ENCODE measurements at places on chromosomes 7 and 10.

DNA sequence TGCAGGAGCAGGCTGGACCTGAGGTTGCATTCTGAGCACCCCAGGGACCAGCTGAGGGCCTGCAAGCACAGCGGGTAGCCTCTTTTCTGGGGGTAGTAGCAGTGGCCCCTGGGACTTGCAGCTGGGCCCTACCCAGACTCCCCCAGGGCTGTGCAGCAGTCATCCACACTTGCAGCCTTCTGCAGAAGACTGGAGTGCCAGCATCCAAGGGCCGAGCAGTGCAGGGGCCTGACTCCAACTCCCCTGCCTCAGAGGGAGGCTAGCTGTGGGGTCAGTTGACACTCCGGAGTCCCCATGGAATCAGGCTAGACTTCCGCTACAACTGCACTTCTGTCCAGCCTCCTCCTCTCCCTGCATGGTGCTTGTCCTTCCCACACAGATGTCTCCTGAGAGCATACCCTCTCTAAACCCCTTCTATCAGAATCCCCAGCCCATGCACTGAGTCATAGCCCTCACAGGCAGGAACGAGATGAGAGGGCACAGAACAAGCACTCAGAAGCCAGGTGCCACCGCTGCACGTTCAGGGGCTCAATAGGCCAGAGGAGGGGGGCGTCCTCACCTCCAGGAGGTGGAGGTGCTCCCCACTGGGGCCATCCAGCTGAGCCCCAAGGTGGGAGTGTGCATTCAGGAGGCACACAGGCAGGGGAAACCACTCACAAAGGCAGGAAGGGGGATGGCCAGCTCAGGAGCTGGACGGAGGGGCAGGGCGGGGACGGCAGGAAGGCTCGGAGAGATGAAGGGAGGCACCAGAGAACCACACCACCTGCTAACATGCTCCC is 7.5 kb downstream of the RASGEF1A start:
- DNase-seq, result no peak

- no peak for DNase-seq
These were observed 88.1 kb downstream of the GSAP start for GRCh38 chr7:77327932-77328628.

DNA sequence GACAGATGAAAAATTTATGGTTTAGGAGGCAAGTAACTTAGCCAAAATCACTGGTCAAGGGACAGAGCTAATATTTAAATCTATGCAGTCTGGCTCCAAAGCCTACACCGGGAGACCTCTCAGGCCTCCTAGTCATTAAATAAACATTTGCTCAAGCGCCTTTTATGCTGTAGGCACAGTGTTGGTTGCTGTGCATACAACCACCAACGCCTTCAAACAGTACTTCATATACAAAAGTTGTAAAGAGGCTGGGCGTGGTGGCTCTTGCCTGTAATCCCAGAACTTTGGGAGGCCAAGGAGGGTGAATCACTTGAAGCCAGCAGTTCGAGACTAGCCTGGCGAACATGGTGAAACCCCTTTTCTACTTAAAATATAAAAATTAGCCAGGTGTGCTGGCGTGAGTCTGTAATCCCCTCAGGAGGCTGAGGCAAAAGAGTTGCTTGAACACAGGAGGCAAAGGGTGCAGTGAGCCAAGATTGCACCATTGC is 159.8 kb downstream of the MAGI2 start:
- DNase-seq, result no peak

DNA sequence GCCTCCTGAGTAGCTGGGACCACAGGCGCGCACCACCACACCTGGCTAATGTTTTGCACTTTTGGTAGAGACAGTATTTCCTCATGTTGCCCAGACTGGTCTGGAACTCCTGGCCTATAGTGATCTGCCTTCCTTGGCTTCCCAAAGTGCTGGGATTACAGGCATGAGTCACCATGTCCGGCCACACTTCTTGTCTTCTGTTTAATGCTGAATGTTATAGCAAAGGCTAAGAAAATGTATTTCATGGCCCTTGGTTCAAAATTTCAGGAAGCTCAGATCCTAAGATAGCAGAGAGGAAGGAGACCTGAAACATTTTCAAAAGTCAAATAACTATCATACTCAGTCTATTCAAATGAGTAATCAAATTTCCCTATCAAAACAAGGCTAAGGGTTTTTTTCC is 229.6 kb downstream of the BAMBI start:
- no peak for DNase-seq

- DNase-seq, result no peak
These were observed 135.5 kb upstream of the GLI3 start for GRCh38 chr7:42372479-42372878.

DNA sequence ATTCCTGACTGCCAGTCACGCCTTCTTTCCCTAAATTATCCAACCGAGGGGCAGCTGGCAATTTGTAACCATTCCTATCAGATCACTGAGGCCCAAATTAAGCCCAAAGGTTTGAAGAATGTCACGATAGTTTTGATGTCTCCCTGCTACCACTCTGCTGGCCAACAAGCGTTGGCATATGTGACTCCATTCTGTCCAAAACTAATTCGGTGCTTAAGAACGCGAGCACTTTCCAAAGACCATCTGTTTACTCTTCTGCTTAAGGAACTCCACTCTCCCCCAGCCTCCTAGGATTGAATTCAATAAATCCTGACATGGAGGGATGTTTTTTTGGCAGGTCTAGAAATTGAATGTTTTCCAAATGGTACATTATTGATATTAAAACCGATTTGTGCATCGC is 131.5 kb upstream of the CTBP2 start:
- DNase-seq, result no peak

GRCh38 chr7:128236924-128237586 is 4.0 kb upstream of the LEP start:
- DNase-seq, result no peak

GRCh38 chr10:60495338-60496055 is 105.8 kb upstream of the ANK3 start:
- DNase-seq, result no peak

DNA sequence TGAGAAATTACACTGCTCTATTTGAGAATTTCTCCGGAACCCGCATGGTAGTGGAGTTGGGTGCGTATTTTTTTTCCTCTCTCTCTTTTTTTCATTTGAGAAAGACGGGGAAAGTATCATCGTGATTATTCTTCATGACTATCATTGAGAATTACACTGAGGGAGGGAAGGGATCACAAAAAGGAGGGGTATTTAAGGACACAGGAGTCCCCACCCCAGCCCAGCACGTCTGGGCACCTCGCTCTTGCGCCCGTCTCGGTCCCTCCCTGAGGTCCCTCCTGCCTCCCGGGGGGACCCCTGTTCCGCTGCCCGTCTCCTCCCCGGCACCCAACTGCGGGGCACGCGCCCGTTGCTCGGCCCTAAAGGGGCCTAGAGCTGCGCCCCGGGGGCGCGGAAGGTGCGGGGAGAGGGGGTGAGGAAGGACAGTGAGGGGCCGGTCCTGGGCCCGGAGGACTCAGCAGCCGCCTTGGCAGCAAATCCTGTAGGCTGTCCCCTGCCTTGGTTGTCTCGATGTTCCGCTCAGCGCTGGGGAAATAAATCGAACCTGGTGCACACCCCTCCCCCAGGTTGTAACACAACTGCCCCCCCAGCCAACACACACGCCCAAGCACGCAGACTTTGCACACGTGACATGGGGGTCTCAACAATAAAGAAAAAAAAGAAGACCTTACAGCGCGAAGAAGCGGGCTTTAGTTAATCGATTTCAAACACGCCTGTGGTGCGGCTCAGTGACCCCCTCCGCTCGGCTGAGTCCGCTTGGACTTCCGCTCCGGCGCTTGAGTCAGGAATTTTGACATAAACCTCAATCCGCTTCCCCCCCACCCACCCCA is 18.6 kb upstream of the GATA3 start:
- DNase-seq, result no peak

DNA sequence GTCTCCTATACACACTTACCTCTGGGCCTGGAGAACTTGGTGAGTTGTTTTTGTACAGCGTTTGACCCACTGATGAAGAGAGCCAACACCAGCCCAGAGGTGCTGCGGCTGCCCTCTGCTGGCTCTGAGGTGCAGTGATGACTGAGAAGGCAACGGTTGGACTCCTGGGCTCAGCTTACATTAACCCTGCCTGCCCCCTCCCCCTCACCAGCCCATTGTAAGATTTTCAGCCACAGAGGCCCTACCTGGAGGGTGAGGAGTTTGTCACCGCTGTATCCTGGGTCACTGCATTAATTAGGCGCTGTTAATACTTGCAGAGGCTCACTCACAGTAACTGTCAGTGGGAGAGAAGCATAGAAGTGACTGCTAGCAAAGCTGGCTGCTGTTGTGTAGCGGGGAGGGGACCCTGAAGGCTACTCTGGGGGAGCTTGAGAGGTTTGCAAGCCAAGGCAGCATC is 19.0 kb upstream of the ANKRD2 start:
- DNase-seq, result peak; percentile 57

GRCh38 chr10:14801723-14802122 is 27.0 kb upstream of the FAM107B start:
- DNase-seq, result no peak

- no peak for DNase-seq
These were observed 20.6 kb downstream of the RBM20 start for GRCh38 chr10:110664483-110665420.

GRCh38 chr7:122454776-122455507 is 150.4 kb upstream of the FEZF1 start:
- DNase-seq, result no peak

GRCh38 chr7:75572396-75572795 is 80.3 kb downstream of the SPDYE5 start:
- DNase-seq, result no peak

DNA sequence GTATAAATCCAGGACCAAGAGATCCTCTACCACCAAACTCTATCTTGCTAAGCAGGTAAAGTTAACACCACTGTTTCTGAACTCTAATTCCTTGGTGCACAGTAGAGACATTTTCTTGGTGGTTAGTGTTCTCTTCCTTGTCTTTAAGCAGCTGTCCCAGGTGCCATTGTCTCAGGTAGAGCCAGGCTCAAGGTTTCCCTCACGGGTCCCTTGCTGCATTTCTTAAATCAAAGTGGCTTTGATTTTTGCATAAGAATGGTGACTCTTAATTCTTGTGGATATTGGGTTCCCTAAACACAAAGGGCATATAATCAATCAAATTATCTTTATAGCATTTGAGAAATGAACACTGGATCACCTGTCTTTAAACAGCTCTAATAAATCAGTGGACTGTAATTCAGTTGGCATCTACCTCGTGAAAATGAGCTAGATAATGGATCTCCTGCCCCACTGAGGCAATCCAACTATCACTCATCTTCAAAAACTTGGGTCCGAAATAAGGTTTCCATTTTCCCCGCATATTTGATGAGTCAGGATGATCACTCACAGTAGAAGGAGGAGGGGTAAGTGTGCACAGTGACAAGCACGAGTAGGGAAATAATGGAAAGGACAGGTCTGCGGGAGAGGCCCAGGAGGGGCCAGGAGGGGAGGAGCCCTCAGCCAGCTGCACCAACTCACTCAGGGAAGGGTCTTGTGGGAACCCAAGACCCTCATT is 2.4 kb downstream of the ABCC2 start:
- no peak for DNase-seq

DNA sequence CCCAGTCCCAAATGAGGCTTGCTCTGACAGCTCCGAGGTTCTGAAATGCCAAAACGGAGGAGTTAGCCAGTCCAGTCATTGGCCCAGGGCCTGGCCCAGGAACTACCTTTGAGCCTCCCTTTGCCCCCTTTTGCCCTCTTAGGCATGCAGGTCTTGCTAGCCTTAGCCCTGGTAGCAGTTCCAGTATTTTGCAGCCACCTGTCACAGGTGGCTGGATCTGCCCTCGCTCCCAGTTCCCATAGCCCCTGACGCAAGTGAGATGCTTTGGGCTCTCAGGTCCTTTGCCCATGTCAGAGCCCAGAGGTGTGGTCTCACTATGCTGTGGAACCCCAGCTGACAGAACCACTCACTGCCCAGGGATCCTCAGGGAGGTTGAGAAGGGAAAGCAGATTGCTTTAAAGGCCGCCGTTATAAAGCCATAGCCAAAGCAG is 42.0 kb downstream of the GPRIN2 start:
- DNase-seq, result no peak

- no peak for DNase-seq
These were observed 130.8 kb downstream of the DNAJB6 start for GRCh38 chr7:157467496-157468212.

GRCh38 chr7:151694828-151695580 is 175.3 kb upstream of the RHEB start:
- no peak for DNase-seq

DNA sequence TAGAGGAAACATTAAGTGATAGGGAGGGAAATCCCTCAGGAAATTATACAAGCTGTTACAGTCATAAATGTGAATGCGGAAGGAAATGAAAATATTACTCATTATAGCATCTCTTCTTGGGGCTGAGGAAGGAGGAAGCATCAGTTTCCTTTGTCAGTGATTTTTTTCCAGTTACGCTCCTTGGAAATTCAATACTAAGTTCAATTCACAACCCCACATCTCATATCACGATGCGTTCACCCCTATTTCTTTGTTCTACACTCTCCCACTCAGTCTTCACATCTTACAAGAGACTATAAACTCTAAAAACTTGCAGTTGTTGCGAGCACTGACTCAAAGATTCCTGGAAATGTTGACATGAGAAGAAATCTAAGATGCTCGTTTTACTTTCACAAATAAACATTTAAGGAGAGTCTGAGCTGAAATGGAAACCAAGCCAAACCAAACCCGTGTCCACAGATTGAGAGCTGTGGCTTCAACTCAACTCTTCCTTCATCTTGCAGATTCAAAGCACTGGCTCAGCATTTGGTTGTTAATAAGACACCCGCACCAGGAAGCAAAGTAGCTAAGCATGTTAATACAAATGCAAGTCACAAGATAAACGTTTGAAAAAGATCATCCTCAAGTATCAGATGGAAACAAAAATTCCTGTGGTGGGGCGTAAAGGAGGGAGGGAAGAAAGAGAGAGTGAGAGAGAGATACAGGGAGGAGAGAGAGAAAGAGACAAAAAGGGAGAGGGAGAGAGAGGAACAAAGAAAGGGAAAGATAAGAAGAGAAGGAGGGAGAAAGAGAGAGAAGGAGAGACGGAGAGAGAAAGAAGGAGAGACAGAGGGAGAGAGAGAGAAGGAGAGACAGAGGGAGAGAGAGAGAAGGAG is 150.0 kb upstream of the RSU1 start:
- no peak for DNase-seq

DNA sequence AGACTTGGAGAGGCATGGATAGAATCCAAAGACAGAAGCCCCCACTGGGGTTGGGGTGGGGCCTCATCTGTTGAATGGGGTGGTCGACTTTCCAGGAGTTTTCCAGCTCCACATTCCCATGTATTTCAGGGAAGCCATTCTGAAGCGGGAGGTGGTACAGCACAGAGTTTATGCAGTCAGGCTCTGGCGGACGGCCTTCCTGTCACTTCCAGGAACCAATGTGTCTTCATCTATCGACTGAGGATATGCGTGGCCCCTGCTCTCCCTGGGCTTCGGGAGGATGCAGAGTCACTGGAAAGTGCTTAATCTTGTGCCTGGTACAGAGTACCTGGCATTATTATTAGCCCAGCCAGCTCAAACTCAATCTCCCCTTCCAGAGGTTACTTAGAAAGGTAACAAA is 26.3 kb downstream of the DOCK1 start:
- DNase-seq, result no peak
